ENCODE measurements at places on chromosomes 6 and 20.

- DNase-seq, result peak; percentile 54
Observed at GRCh38 chr6:4774715-4775493, 1.3 kb upstream of the CDYL start.

DNA sequence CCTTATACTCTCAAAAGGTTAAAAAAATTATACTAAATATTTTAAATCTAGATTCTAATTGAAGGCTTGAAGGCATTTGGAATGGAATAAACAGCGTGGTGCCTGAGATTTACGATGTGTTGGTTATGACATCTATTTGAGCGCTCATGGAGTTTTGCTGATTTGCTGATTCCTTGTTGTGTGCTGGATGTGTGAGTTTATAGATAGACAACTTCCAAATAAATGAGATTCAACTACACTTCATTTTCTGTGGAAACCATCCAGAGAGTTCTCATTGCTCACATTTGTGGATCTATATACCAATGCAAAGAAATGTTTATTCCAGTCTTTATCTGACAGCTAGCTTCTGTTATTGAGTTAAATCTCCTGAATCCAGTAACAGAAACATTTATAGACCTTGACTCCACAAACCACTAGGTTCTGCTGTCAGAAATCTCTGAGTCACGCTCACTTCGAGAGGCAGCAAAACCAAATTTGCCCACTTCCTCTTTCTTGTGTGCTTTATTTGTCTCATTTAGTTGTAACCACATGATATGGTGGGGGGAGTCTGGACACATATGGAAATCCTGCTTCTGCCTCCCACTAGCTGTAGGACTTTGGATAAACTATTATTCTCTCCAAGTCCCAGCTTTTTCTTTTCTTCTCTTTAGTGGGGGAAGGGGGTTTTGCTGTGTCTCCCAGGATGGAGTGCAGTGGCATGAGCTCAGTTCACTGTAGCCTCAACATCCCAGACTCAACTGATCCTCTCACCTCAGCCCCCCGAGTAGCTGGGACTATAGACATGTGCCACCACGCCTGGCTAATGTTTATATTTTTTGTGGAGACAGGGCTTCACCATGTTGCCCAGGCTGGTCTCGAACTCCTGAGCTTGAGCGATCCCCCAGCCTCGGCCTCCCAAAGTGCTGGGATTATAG is 54.5 kb downstream of the IPCEF1 start:
- no peak for DNase-seq

GRCh38 chr6:5499644-5500306 is 238.5 kb downstream of the FARS2 start:
- no peak for DNase-seq

DNA sequence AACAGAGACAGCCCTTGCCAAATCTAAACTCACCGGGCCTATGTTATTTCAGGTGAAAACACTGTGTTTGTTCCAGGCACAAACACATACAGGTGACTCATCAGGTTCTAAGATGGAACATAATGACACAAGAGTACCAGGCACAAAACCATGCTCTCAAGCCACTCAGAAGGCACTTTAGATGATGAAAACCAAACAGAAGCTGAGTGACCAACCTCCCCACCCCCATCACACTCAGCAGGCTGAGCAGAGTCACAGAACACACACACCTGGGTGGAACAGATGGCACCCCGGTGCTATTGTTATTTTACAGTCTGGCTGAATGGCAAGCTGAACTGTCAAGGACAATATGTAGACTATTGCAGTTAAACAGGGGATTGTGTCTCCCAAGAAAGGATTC is 20.6 kb upstream of the NKX2-2 start:
- no peak for DNase-seq

GRCh38 chr6:63347599-63347998 is 27.8 kb upstream of the LGSN start:
- no peak for DNase-seq

DNA sequence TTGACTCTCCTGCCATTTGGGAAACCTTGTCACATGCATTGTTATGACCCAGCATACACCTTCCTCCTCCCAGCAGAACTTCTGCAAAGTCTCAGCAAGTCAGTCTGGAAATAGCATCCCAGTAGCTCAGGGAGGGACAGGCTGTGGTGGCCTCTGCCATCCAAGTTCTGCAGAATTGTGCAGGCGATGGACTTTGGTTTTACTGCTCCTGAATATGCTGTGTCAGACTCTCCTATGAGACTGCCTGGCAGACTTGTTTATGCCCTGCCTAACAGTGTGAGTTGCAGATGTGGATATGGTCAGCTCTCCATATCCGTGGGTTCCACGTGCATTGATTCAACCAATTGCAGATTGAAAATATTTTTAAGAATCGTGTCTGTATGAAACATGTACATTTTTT is 52.8 kb downstream of the SNRNP48 start:
- DNase-seq, result no peak

GRCh38 chr20:62834967-62835730 is 18.3 kb downstream of the COL9A3 start:
- no peak for DNase-seq
